NK-92 treated with Interleukin-12 subunit alpha and Interleukin-12 subunit beta, amount 100 ng/mL, for 24 hours (cell line): ENCODE measurements at places on chromosomes 1 and 21.

- no peak for DNase-seq
These were observed 4.4 kb downstream of the CLCA4 start for GRCh38 chr1:86551305-86551704.

DNA sequence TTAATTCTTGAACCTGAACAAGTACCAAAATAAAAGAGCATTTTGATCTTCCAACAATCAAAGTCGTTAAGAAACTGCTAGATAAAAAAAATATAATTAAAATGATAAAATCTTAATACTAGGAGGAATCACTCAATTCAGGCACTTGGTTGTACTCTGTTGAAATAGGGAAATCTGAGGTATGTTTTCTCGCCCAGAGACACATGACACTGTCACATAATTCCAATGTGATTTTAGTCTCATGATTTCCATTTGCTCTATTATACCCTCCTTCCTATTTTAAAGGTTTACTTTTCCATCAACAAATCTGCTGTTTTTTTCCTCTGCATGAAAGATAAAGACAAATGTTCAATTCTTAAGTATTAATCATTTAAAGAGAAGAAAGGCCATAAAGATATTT, 97.6 kb downstream of the ZZZ3 start:
- DNase-seq: no peak

- peak; percentile 6 for DNase-seq
These were observed 264.7 kb downstream of the CTH start for GRCh38 chr1:70675737-70676156.

DNA sequence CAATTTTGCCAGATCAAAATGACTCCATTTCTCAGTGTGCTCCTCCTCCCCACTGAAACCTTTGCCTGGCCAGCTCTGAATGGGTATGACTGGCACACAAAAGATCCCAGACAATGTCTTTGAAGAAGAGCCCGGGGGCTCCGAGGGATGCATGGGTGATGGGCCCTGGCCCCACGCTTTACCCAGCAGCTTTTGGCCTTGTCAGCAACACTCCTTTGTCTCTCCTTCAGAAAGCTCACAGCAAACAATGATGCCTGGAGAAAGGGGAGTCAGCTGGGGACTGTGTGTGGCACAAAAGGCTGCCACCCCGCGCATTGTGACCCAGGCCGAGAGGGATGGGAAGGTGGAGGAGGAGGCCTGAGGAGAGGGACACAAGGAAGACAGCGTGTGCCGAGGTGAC, 45.9 kb downstream of the PLXNA2 start:
- no peak for DNase-seq

- DNase-seq: no peak
These were observed 24.3 kb upstream of the MYOC start for GRCh38 chr1:171676823-171677222.

DNA sequence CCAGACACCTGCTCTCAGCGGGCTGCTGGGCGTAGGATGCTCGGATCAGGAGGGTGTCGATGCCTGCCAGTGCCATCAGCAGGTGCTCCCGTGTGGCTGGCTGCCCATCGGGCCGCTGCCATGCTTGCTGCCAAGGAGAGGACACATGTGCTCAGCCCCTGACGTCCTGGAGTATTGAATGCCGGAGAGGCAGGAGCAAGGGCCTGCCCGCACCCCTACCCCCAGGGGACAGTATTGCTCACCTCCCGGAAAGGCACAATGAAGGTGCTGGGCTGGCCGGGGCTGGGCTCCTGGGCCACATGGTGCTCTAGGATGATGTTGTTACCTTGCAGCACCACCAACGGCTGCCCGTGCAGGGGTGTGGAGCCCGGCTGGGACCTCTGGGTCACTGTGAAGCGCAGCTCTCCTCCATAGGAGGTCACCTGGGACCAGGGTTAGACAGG, 61.5 kb downstream of the HSPG2 start:
- DNase-seq: no peak

DNA sequence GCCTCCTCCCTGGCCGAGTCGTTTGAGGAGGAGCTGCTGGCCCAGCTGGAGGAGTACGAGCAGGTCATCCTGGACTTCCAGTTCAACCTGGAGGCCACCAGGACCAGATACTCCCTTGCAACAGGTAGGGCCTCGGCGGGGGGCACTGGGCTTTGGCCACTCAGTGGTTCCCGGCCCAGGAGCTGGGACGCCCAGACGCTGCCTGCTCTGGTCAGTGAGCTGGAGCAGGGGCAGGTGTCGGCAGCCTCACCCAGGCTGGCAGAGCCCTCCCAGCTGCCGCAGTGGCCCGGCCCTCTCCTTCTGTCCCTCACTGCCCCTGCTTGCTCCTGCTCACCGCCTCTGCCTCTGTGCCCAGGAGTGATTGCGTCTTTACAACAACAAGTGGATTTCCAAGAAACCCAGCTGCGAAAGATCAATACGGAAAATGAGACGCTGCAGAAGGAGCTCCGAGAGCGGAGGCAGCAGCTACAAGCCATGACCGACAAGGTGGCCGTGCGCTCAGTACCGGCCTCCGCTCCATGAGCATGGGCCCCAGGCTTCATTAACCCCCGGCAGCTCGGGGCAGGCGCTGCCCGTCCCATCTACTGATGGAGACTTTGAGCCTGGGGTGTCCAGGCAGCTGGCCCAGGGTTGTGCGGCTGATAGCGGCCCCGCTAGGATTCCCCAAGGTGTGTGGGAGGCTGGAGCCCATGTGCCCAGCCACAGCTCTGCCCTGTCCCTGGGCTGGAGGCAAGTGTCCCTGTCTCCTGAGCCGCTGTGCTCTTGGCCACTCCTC, 9.0 kb upstream of the SMIM1 start:
- DNase-seq: no peak

DNA sequence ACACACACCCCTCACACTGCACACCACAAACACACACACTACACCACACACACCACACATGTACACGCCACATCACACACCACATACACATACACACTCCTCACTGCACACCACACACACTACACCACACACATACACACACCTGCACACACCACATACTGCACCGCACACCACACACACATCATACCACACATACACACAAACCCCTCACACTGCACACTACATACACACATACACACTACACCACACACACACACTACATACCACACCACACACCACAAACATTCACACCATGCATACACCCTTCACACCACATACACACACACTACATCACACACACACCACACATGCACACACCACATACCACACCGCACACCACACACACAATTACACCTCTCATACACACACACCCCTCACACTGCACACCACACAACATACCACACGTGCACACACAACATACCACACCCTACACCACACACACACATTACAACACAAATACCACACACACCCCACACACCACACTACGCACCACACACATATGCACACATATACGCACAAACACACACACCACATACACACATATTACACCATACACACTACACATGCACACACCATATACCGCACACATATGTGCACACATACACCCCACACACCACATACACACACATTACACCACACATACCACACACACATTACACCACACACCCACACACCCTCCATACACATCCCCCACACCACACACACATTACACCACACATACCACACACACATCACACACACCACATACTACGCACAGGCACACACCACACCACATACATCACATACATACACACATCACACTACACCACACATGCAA, 29.6 kb downstream of the RAB7B start:
- DNase-seq: no peak

DNA sequence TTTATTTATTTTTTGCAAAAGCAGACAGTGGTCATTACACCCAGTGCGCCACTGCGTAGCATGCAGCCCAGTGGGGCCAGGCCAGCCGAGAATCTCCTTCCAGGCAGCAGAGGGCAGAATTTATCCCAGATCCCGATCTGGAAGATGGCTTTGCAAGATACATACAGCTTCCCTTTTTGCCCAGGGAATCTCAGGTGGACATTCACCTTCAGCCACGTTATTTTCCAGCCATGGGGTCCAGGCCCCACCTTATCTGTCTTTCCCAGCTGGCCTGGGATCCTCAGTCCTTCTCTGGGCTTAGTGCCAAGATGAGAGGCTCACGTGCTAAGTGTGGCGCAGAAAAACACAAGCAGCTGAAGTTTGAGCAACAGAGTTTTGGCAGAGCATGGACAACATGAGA, 123.6 kb downstream of the AJAP1 start:
- DNase-seq: no peak

- no peak for DNase-seq
These were observed 59.9 kb downstream of the WARS2 start for GRCh38 chr1:119080586-119080985.

- no peak for DNase-seq
These were observed 249.6 kb downstream of the COL11A1 start for GRCh38 chr1:102858695-102859094.

GRCh38 chr1:33092438-33092837, 11.5 kb downstream of the AZIN2 start:
- no peak for DNase-seq

DNA sequence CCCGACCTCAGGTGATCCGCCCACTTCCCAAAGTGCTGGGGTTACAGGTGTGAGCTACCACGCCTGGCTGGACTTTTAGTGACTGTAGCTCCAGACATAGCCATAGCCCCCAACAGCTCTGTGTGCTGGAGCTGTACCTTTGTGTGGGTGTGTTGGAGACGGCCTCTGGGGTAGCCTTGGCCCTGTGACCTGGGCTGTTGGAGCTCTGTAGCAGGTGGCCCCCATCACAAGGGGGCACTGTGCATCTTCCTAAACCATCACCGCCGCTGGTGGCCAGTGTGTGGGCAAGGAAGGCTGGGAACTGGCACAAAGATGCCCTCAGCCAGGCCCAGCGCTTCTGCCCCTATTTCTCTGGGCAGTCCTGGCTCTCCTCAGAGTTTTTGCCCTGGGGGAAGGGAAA, 38.4 kb upstream of the FOXO6 start:
- DNase-seq: no peak

DNA sequence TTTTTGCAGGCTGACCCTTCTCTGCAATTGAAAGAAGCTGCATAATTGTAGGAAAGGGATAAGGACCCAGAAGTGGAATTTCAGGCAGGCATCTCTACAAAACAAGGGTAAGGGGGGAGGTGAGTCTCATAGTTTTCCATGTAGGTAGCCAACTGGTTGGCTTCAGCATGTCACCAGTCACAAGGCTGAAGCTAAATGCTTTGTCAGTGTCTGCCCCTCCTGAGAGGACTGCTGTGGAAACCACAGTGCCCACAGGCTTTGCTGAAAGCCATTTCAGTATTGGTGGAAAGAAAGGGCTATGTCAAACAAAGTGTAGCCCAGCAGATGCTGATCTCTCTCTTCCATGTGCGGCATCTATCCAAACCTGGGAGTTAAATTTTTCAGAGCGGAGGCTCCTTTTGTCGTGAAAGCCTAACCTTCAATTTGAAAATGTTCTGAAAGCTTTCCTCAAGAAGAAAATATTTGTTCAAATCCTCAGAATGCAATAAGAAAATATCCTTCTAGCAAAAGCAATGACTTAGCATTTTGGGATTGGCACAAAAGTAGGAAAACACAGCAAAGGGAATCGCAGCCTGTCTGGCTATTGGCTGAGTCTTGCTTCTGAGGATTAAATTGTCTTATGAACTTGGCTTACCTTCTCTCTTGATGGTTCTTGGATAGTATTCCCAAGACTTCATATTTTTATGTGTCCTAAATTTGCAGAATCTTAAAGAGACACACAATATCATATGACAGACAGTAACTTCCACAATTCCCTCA, 591.7 kb downstream of the PLPP3 start:
- no peak for DNase-seq

- no peak for DNase-seq
These were observed 159.3 kb downstream of the TTLL7 start for GRCh38 chr1:83839566-83840173.

GRCh38 chr1:229230893-229231753, 39.8 kb upstream of the RAB4A start:
- no peak for DNase-seq

GRCh38 chr21:38661889-38662568, 143.7 kb upstream of the ETS2 start:
- DNase-seq: no peak

DNA sequence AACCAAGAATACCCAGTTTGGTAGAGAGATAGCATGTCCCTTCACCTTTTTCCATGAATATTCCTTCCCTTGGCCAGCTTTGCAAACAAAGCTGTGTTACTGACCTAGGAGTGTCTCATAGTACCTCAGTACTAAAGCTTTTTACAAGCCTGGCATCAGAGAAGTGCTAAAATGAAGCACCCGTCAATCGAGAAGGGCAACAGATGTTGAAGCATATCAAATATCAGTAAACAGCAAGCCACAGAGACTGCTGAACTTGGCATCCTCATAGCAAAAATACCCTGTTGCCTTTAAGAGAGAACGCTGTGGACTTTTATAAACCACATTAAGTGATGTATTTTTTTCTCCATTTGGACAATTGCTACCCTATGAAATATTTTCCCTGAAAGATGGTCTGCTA, 128.6 kb upstream of the HOOK1 start:
- no peak for DNase-seq

DNA sequence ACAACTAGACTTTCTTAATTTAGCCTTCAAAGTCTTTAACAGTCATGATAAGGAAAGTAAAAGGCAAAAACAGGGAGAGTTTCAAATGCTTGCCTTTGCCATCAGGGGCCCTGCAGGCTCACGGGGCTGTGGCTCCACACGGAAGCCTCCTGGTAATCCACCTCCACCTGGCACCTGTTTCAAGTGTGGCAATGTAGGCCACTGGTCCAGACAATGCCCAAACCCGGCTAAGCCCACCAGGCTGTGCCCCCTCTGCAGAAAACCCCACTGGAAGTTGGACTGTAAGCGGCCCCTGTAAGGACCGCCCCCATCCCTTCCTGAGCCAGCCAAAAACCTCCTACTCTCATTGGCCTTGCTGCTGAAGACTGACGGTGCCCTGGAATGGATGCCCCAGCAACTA, 32.5 kb downstream of the VN1R5 start:
- DNase-seq: no peak

GRCh38 chr1:80933346-80933745, 867.4 kb upstream of the ADGRL2 start:
- no peak for DNase-seq

DNA sequence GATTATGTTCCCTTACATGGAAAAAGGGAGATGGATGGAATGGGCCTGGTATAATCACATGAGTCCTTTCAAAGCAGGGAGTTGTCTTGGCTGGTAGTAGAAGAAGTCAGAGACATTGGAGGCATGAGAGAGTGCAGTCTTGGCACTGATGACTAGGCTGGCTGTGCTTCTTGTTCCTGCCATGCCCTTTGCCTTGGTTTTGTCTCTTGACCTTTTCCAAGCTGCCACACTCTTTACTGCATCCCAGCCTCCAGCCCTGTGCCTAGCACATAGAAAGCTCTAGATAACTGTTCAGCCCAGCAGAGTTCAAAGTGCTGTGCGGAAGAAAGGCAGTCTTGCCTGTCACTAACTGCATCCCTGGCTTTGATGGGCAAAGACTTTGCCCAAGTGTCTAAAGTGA, 412.6 kb downstream of the PRDM2 start:
- no peak for DNase-seq

GRCh38 chr21:37060296-37060695, 12.6 kb downstream of the PIGP start:
- DNase-seq: peak; percentile 37
